Activated T-helper 17 cell treated with anti-CD3 and anti-CD28 coated beads, Interleukin-2, amount 50 U/mL, for 72 hours (primary cell): ENCODE measurements at places on chromosomes 1 and 21.

DNA sequence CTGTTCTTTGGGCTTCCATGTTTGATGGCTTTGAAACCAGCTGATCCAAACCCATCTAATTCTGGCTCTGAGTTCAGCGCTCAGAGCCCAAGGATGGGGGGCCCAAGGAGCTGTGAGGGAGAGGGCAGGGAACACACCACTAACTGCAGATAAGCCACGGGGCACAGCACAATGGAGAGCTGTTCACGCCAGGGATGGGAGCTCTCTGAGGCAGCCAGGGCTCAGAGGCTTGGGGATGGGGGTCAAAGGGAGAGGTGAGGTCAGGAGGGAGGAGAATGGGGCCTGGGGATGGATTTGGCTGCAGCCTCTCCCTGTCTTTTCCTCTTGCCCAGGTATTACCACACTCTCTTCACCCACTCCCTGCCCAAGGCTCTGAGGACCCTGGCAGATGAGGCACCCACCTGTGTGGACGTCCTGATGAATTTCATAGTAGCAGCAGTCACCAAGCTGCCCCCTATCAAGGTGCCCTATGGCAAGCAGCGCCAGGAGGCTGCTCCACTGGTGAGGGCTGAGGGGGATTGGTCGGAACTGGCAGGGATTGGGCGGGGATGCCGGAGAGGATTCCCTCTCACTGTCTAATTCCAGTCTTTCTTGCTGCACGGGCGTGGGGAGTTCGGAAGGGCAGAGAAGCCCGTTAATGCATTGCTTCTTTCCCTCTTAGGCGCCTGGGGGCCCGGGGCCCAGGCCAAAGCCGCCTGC, 11.3 kb downstream of the SLC30A2 start:
- no peak for ATAC-seq

DNA sequence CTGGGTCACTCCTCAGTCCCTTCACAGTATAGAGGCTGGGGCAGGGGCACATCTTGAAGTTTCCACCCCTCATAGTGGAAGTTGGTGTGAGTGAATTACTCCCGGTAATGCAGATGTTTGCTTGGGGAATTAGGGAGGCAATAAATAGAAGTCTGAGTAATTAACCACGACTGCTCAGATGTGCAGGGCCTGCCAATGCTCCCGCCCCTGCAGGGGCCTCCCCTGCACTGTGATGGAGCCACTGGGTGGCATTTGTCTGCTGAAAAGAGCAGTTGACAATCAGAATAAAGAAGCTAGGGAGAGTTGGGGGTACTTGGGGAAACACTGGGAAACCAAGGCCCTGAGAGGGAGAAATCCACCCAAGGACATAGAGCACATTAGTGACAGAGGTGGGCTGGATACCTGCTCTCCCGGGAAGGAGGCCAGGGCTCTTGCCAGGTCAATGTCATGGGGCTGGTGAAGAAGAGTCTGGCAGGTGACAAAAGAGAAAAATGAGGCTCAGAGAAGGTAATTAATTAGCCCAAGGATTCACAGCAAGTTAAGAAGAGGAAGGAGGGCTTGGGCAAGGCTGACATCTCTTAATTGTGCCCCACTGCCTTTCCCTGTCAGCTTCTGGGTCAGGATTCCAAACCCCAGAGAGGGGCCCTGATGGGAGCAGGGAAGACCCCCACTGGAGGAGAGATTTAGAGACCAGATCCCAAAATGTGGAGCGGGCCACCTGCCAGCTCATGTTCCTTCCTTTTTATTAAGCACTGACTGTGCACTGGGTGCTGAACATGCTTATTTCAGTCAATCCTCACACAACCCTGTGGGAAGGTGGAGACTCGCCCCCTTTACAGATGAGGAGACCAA, 436.2 kb downstream of the MATN1 start:
- ATAC-seq, result peak; percentile 60

- peak; percentile 72 for ATAC-seq
Observed at GRCh38 chr21:45698493-45699184, 55.1 kb downstream of the PCBP3 start.

GRCh38 chr1:147570907-147571306, 29.6 kb downstream of the BCL9 start:
- ATAC-seq, result no peak
